ENCODE measurements at places on chromosomes 11 and 22.

GRCh38 chr22:30927806-30928205 lies 40.8 kb downstream of the MORC2 start:
- no peak for DNase-seq

DNA sequence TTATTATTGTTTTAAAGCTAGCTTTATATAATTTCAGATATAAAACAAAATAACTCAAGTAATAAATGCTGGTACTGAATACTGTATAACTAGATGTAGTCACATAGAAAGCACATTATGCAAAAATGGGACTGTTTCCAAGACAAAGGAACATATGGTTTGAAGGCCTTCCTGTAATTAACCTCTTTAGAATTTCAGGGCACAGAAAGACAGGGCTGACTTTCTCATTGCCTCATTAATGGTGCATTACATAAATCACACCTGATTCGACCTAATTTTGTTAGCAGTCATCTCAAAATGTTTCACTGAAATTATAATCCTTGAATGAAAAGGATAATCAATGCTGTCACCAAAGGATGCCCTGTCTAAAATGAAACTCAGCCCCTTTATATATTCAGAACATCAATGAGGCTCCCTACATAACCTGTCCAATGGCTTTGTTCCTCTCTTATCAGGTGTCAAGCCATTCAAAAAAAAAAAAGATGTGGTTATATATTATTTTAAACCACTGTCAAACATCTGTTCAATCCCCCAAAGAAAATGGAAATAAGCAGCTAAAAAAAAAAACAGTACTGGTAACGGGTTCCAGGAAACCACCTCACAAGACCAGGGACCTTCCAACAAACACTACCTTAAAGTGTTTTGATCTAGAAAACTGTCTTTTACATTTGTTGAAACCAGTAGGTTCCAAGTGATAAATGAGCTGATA lies 77.4 kb downstream of the FAM168A start:
- DNase-seq, result no peak

- DNase-seq, result no peak
These were observed 13.0 kb downstream of the ACO2 start for GRCh38 chr22:41481925-41482318.

- no peak for DNase-seq
These were observed 443.1 kb downstream of the TBC1D22A start for GRCh38 chr22:47205554-47205953.

DNA sequence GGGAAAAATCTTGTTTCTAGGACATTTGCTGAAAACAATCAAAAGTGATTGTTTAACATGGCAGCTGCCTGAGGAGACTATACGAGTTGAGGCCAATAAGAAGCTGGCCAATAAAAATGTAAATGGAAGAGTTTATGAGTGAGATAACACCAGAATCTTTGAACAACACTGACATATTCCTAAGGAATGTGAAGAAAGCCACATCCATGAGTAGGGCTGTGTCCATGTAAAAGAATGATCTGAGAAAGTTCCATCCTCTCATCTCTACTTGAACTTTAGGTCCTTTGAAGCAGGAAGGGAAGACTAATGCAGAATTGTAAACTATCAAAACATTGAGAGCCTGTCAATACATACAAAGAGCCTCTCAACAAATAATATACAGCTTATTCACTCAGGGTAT lies 6.9 kb upstream of the CHORDC1 start:
- DNase-seq, result no peak

DNA sequence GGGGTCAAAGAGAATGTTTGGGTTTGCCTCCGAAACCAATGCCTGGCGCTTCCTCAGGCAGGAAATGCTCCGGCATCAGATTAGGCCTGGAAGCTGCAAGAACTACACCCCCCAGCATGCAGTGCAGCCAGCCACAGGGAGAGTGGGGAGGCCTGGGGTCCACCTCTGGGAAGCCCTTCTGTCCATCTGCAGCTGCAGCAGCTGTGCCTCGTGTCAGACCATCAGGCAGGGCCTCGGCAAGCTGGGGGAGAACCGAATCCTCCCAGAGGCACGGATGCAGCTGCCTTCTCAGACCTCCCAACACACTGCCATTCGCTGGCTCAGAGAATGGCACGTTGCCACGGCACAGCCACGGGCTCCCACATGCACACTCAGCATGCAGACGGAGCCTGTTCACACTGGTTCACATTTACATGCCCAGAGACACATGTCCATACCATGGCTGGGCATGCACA lies 57.4 kb downstream of the NECTIN1 start:
- DNase-seq, result peak; percentile 44

DNA sequence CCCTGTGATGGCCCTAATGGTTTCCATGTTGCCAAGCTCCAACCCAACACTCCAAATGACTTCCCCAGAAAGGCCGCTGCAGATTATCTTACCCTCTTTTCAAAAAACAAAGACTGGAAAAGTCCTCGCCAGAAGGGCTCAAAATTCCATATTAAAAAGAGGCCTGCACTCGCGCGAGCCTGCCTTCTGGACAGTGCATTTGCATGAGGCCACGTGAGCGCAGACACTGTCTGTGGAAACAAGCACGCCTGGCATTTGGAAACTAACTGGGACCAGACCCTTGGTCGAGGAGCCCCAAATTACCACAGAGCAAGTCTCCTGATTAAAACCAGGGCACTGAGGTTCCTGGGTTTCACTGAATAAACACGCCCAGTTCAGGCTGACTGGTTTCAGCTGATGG lies 42.9 kb downstream of the ABTB2 start:
- DNase-seq, result no peak

GRCh38 chr11:33557201-33557600 lies 143.4 kb downstream of the C11orf91 start:
- no peak for DNase-seq

GRCh38 chr11:66017321-66017720 lies 5.5 kb downstream of the CST6 start:
- DNase-seq, result no peak

- no peak for DNase-seq
These were observed 36.2 kb downstream of the SEZ6L start for GRCh38 chr22:26205494-26205893.

GRCh38 chr11:68266121-68266891 lies 5.5 kb downstream of the C11orf24 start:
- no peak for DNase-seq

GRCh38 chr11:107808521-107808920 lies 50.1 kb downstream of the SLC35F2 start:
- DNase-seq, result no peak

GRCh38 chr11:29616611-29617010 lies 400.2 kb downstream of the KCNA4 start:
- no peak for DNase-seq

- no peak for DNase-seq
These were observed 54.7 kb downstream of the KCNQ1OT1 start for GRCh38 chr11:2644844-2645778.

- no peak for DNase-seq
These were observed 500.4 kb downstream of the MIAT start for GRCh38 chr22:27157666-27158370.

DNA sequence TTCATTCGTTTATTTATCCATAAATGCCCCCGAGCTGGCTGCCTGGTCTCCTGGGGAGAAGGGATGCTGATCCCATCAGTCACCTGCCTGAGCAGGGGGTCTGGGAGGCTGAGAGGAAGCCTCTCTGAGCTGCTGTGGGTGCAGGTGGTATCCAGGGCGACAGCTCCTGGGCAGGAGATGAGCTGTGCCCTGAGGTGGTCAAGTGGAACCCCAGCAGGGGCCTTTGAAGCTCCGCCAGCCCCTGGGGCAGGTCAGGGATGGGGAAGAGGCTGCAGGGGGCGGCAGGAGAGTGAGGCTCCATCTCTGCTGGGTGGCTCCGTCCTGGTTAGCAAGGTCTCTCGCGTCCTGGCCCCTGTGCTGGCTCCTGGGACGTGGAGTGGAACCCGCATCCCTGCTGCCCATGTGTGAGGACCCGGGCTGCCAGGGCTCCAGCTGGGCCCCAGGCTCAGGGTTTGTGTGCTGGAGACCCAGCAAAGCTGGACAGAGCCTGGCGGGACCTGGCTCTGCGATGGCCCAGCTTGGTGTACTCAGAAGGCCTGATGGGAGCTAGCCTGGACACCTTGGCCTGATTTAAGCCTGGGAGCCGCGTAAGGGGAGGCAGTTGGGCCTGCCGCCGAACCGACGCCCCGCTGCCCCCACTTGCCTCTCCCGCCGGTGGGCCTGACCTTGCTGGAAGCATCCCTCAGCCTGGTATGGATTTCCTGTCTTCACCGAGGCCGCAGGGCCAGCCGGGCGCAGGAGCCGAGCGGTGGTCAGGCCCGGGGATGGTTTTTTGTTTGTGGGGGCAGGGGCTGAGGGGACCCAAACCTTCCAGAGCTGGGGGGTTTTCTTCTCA lies 44.5 kb downstream of the RTN4R start:
- DNase-seq, result no peak

DNA sequence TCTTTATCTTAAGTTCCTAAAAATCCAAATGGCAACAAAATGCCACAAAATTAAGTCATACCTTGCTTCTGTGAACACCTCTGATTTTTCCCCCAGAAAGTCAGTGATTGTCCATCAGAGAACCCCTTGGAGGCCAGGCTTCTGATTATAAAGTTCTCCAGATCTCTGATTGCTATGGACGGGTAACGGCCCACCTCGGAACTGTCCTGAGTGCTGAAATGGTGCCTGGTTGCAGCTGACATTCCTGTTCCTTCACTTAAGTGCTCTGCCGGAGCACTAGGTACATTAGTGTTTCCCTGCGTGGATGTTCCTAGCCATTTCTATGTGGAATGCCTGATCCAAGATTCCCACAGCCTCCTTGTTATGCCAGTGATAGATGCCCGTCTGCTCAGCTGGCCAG lies 85.0 kb downstream of the CHST1 start:
- DNase-seq, result no peak

DNA sequence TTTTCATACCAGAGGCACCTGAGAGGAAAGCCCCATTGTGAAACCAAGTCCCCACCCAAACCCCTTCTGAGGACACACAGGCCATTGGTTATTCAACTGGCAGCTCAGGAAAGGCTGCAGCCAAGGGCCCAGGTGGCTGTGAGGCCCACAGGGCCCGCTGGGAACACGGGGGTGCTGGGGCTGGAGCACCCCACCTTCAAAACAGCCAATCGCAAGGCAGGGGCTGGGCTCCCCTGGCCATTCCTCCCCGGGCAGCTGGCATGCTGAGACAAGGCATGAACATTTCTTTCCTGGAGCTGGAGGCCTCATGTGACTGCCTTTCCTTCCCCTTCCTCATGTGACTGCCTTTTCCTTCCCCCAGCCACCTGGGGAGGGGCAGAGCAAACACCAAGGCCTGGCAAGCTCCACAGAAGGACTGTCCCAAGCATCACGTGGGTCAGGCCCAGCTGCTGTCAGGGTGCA lies 76.9 kb downstream of the PIWIL3 start:
- peak; percentile 2 for DNase-seq

- no peak for DNase-seq
These were observed 27.6 kb downstream of the ZNF280B start for GRCh38 chr22:22480940-22481339.

DNA sequence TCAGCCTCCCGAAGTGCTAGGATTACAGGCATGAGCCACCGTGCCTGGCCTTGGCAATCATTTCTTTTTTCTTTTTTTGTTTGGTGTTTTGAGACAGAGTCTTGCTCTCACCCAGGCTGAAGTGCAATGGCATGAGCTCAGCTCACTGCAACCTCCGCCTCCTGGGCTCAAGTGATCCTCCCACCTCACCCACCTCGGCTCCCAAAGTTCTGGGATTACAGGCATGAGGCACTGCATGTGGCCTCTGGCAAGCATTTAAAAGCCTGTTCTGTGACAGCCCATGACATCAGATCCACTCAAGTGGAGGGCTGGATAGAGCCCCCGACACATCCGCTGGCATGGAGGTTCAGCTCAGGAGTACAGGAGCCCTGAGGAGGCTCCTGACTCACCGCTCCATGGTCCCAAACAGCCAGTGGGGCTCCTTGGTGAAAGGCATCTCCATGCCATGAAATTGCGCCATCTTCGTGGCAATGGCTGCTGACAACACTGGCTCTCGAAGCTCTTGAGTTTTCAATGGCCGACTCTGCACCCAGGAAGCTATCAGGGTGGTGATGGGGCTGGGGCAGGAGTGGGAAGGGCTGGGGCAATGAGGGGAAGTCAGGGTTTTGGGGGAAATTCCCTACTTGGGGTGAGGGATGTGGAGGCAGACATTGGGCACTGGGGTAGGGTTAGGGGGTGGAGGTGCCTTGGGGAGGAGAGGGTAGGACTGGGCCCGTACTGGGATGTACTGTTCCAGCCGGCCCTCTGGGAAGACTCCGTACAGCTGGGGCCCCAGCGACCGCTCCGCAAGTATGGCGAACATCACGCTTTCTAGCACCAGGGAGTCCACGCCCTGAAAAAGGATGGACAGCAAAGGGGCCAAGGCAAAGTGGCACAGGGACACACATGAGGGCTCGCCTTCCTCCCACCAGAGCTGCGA lies 1.4 kb downstream of the CHKB start:
- DNase-seq, result no peak

DNA sequence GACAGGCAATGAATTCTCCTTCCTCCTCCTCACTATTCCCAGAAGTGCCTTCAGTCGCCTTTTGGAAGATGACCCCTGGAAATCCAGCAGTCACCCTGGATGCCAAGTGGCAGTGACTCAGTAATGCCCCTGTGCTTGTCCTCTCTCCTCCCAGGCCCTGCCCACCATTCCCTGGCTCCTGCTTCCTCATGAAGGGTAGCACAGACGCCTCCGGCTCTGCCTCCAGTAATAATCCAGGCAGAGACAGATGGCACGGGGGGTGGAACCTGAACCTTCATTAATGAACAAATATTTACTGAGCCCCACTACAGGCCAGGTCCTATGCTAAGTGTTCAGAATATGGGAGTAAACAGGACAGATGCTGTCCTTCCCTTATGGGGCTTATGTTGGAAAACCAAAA lies 23.2 kb downstream of the SYT13 start:
- no peak for DNase-seq

GRCh38 chr11:128940156-128940555 lies 2.5 kb downstream of the TP53AIP1 start:
- DNase-seq, result no peak

- DNase-seq, result no peak
These were observed 163.4 kb upstream of the NCAM1 start for GRCh38 chr11:112797648-112798293.

GRCh38 chr22:43257549-43257948 lies 70.6 kb upstream of the TTLL12 start:
- no peak for DNase-seq

DNA sequence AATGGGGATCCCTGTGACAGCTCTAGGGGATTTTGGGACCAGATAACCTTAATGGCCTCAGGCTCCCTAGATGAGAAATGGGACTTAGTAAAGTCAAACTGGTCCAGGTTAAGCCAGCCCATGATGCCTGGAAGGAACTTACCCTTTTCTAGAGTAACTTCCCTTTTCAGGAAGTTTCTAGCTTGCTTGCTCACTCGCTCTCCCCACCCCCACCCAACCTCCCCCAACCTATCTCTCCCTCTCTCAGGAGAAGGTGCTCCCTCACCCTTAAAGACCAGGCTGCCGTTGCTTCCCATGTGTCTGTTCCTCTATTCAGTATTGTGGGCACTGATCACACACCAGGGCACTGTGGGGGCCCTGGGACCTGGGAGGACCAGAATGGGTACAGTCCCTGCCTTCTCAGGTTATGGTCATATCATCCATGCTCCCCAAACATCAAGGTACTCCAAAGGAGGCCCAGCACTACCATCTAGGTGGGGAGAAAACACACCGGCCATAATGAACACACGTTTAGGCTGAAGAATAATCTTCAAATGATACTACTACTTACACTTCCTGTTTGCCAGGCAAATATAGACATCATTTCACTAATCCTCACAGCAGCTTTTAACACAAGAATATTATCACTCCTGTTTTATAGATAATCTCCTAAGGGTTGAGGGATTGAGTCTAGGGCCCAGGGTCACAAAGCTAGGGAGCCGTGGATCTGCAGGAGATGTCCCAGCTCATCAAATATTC lies 18.2 kb downstream of the KCNQ1OT1 start:
- no peak for DNase-seq

GRCh38 chr11:43712676-43713075 lies 32.1 kb downstream of the HSD17B12 start:
- DNase-seq, result no peak

- DNase-seq, result no peak
These were observed 31.3 kb downstream of the JAM3 start for GRCh38 chr11:134100171-134100570.
